Central memory CD8-positive, alpha-beta T cell (primary cell): ENCODE measurements at places on chromosomes 1 and 21.

DNA sequence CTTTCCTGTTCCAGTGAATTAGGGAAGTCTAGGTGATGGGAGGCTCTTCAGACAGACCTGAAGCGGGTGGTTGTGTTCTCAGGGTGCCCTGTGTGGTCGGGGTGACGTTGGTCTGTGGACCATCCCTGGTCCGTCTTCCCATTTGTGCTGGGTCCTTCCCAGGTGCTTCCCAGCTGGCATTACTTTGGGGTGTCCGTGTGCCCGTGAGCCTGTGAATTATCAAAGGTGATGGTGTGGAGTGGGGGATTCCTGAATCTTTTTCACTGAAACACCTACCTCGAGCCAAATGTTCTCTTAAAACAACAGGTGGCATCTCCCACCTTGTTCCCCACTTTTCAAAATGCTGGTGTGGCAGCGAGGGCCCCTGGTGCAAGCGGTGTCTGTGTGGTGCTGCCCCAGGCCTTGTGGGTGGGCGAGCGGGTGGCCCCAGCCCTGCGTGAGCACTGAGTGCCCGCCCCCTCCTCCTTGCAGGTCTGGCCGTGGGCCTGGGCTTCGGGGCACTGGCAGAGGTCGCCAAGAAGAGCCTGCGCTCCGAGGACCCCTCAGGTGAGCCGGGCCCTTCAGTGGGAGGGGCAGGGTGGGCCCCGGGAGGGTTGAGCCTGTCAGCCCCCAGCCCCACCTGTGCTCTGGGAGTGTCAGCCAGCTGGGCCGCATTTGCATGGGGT lies 37.0 kb downstream of the COQ8A start:
- DNase-seq, result no peak

- DNase-seq, result no peak
Observed at GRCh38 chr1:31551208-31551607, 25.1 kb upstream of the TINAGL1 start.

DNA sequence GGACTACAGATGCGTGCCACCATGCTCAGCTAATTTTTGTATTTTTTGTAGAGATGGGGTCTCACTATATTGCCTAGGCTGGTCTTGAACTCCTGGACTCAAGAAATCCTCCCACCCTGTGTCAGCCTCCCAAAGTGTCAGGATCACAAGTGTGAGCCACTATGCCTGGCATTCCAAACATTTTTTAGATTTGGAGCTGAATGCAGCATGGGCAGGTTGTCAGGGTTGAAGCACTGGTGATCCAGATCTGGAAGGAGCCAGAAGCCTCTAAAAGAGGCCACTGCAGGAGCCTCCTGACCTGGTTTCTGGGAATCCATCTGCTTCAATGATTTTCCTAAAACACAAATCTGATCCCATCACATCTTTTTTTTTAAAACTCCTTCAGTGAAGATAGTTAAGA lies 1.8 kb upstream of the CTPS1 start:
- DNase-seq, result no peak

DNA sequence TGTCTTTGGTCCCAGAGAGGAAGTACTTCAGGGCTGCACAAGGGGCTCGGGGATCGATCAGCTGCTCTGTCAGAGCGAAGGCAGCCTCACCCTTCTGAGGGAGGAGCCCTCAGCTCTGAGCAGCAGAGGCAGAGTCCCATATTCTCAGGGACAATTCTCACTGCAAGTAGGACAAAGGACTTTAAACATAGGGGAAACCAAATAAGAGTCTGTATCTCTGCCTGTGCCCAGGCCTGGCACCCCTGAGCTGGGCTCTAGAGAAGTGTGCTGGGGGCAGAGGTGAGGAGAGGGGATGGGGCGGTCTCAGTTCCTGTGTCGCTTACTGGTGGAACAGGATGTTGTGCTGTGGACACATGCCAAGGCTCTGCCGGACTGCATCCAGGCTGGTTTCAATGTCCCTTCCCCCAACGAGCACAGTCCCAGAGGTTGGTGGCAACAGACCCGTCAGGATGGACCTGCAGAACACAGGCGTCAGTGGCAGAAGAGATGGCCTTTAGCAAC lies 76.6 kb downstream of the ABCA4 start:
- no peak for DNase-seq

DNA sequence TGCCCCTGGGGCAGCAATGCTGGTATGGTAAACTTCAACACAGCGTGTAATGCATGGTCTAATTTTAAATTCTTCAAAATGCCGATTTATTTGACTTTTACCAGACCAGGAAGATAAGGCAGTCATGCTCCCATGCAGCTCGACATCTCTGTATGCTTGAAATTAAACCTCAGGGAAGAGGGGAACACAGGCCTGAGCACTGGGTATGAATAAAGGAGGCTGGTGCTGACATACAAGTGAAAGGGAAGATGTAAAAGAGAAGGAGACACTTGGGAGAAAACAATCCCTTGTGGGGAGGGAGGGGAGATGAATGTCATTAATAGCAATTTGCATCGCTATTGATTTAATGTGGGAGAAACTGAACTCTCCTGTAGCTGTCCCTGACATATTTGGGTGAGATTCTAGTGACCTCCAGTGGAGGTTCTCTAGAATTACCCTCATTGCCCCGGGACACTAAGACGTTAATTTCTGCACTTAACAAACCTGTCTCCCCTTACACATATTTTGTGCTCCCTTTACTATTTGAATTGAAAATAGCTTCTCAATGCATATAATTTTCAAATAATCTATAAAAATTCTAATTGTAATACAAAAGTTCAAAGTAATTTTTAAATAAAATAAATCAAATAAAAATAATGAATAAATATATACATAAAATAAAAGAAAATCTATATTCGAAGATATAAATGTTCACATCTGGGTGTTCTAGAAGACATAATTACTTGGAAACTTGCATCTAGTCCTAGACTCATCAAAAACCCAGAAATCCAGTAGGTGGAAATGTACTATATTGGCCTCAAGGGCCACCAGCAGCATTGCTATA lies 283.1 kb downstream of the LMX1A start:
- no peak for DNase-seq

DNA sequence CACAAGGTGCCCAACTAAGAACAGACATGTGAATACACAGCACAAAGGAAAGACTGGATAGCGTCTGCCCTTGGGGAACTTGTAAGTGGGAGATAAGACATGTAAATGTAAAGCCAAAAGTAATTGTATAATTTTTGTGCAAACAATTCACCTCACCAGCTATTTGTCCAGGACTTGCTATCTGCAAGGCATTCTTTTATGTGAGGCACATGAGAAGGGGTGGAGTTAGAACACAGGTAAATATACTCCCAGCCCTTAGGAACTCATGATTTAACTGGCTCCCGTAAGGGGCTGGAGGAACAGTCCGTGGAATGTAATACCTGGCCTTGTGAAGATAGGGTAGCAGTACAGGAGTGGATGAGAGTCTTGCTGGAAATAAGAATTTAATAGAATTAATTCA lies 61.3 kb downstream of the CDK18 start:
- no peak for DNase-seq

DNA sequence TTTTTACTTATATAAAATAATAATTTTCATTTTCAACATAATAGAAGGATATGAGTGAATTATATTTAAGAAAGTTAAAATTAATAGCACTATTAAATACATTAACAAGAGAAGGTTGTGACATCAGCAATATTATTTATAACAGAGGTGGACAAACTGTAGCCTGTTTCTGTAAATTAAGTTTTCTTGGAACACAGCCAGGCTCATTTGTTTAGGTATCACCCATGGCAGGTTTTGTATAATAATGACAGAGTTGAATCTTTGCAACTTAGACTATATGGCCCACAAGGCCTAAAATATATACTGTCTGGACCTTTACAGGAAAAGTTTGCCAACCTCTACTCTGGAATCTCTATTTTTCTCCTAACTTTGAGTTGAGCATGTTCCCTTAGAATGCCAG lies 42.8 kb upstream of the CACYBP start:
- DNase-seq, result no peak

- DNase-seq, result no peak
Observed at GRCh38 chr1:204984499-204984898, 58.5 kb upstream of the CNTN2 start.

- peak; percentile 7 for DNase-seq
Observed at GRCh38 chr1:109641078-109641740, 14.7 kb upstream of the GSTM4 start.

DNA sequence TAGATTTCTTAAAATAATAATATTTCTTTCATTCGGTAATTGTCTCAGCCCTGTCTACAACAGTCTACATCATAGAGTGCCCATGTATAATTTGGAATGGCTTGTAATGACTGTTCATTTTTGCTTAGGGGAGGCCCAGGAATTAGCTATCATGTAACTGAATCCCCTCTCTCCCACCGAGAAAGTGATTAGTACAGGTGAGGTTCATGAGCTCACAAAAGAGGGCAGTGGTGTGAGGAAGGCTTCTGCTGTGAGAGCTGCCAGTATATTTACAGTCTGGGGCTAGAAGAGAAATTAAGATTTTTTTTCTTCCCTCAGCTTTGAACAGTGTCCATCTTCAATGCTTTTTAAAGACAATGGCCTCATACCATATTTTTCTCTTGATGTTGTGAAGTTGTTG lies 340.7 kb downstream of the ADGRL2 start:
- no peak for DNase-seq

GRCh38 chr1:239982762-239983161 lies 108.9 kb upstream of the FMN2 start:
- DNase-seq, result no peak

DNA sequence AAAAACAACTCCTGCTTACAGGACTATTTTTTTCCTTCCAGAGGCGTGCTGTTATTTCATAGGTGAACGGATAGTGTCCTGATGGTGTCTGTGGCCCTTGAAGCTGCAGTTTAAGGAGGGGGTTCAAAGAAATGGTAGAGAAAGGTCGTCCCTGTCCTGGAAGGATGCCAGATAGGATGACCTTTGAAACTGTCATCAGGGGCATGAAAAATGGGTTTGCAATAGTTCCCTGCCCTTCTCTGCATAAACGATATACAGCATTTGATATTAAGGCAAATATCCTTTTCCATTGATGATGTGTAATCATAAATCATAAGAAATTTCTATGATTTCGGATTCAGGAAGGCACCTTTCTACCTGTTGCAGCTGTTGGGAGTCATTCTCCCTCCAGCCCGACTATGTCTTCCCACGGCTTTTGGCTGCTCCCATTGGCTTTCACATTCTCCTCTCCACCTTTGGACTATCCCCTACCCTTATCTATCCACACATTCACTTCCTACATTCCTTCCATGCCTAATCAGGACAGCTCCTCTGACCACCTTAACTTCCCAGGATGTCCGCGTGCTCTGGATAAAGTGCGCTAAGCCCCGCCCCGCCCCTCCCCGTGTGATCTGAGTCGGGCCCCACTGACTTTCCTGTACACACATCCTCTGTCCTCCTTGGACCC lies 209.8 kb downstream of the DISC1 start:
- no peak for DNase-seq

DNA sequence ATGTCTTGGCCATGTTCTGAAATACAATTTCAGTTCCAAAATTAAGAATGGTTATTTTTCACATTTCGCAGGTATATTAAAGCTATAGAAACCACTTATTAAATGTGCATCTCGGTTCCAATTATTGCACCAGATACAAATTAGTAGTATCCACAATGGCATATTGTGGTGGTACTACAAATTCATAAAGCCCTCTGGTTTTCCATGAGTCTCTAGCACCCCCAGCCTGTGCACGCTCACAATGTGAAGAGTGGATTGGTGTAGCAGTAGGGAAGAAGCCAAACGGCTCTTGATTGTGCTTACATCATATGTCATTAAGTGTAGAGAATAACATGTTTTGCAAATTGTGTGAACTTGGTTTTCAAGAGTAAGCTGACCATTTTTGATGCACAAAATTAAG lies 1.9 kb upstream of the BRINP3 start:
- no peak for DNase-seq

GRCh38 chr21:42833439-42833815 lies 45.9 kb downstream of the WDR4 start:
- peak; percentile 21 for DNase-seq

DNA sequence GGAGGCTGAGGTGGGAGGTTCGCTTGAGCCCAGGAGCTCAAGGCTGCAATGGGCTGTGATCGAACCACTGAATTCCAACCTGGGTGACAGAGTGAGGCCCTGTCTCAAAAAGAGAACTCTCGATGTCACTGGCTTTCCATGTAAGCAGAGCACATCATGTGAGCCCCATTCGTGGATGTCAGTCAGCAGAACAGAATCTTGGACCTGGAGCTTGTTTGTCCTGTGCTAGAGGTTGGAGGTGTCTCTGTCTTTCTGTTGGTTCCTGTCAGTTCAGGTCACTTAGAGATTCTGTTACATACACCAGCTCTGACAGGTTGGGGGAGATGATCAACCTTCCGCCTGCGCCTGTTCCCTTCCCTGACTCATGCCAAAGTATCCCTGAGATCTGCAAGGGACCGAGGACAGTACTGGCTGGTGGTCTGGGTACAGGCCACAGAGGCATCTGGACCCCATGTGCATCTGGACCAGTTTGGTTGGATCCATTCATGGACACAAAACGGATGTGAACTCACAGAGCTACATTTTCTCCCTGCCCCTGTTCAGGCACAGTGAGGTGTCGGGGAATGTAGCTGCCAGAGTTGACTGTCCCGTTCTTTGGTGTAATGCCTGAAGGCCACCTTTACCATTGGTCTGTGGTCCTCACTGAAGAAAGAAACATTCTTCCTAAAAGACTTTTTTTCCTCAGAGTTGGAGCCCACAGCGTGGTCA lies 10.0 kb downstream of the ARF1 start:
- no peak for DNase-seq

- no peak for DNase-seq
Observed at GRCh38 chr21:41170442-41170841, 2.5 kb downstream of the BACE2 start.

- DNase-seq, result no peak
Observed at GRCh38 chr1:192817246-192817645, 8.4 kb downstream of the RGS2 start.

GRCh38 chr1:182927693-182928433 lies 25.1 kb downstream of the SHCBP1L start:
- no peak for DNase-seq

DNA sequence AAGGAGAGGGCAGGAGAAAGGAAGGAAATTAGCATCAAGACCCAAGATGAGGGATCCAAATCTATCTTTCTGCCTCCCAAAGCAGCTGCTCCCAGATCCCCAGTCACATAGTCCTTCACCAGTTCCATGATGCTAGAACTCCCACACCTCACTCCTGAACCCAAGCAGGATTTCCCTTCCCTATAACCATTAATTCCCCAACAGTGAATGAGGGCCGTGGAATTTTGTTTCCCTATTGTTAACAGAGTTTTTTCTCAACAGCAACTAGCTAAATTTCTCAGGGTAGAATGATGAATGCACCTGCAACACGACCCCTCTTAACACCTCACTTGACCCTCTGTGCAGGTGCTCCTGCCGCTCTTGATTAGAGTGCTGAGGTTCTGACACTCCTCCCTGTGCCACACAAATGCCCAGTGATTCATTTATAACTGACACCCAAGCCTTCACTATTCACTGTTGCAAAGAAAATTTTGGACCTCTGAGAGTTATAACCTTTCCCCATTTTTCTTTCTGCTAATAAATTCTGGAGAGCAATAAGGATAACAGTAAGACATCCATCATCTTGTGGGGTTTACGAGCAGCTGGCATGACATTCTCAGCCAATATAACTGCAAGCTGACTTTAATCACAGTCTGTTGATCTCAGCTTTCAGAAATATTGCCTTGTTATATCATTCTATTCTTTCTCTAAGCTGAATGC lies 25.4 kb upstream of the NPL start:
- DNase-seq, result no peak

- no peak for DNase-seq
Observed at GRCh38 chr1:174740249-174740968, 259.3 kb upstream of the CACYBP start.

GRCh38 chr1:173409613-173410012 lies 67.5 kb upstream of the PRDX6 start:
- DNase-seq, result no peak
